Activated naive CD4-positive, alpha-beta T cell (primary cell): ENCODE measurements at places on chromosomes 6 and 20.
A peak's percentile ranks its signal among the peaks of the same experiment; 100 is the strongest.

DNA sequence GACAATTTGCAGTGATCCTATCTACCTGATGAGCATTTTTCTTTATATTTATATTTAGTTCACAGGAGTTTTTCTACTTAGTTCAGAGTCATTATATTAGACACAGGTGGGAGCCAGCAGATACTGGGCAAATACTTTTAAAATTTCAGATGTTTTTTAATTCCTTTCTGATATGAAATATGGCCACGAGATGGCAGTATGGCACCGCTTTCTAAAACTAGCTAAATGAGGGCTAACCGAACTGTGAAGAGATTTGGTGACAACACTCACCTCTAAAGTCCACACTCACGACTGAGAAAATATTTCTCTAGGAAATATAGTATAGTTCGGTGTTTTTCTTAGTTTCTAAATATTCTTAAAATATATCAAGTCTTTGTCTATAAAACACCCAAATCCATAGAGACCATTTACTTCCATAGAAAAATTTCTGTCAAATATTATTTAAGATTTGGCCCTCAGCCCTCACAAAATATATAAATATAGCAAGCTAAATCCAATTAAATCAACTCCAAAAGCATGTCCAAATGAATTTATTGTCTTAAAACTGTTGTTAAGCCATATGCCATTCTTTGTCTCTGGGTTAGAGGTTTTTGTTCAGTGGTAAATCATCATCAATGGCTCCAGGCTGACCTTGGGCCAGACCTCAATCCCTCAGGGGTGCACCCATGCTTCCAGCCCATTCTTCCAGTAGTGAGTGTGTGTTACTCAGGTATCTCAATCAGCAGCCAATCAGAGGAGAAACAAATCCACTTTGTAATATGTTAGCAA lies 63.6 kb downstream of the HUS1B start:
- DNase-seq, result peak; percentile 32

GRCh38 chr6:7673063-7673536 lies 52.8 kb upstream of the BMP6 start:
- DNase-seq, result no peak

DNA sequence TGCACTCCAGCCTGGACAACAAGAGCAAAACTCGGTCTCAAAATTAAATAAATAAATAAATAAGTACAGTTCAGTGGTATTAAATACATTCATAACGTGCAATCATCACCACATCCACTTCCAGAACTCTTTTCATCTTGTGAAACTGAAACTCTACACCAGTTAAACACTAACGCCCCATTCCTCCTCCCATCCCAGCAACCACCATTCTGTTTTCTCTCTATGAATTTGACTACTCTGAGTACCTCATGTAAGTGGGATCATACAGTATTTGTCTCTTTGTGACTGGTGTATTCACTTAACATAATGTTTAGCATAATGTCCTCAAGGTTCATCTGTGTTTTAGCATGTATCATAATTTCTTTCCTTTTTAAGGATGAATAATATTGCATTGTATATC lies 29.1 kb upstream of the SCML4 start:
- no peak for DNase-seq

- DNase-seq, result no peak
These were observed 9.6 kb upstream of the BEND3 start for GRCh38 chr6:107124934-107125348.

DNA sequence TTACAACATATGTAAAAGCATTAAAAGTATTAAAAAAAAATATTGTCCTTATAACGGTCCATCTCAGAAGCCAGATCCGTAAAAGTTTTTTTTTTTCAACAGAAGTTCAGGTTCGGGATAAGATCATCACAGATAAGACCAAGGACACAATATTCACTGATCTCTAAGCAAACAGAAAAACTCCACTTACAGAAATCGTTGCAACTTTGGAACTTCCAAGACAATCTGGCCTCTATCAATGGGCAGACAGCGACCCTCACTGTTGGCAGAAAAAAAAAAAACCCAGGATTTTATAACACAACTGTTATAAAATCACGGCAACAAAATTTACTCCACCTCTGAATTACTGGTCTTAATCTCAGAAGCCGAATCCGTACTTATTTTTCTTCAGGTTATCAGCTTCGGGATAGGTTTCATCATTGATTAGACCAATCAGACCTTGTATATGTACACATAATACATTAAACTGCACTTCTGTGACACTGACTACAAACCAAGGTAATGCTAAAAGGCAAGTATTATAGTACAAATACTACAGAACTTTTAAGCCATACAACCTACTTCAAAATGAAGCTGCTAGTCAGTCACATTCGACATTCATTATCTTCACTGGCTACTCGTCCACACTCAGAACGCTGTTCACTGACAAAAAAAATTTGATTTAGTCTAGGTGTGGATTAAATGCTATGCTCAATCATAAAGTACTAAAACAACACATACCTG lies 34.7 kb upstream of the SYNCRIP start:
- no peak for DNase-seq

- DNase-seq, result no peak
These were observed 128.1 kb upstream of the LY86 start for GRCh38 chr6:6460416-6460815.

- no peak for DNase-seq
These were observed 53.8 kb downstream of the CD40 start for GRCh38 chr20:46171909-46172308.
